Renal cortical epithelial cell (primary cell): ENCODE measurements at places on chromosomes 16 and 17. TPM values are rescaled to one million over a fixed set of nuclear protein-coding genes. Genes with fewer than 3 reads are reported as not detected.

The COL1A1 gene
- total RNA-seq: 65.6 and 141 TPM in 2 replicates

The ZP2 gene
- total RNA-seq: not detected in 2 replicates

The MYH2 gene
- not detected in 2 replicates for total RNA-seq

The TBC1D3L gene
- total RNA-seq: 1.4 and 6.3 TPM in 2 replicates

The KRTAP4-4 gene
- total RNA-seq: not detected in 2 replicates

The TMEM114 gene
- total RNA-seq: not detected in 2 replicates

The TEKT5 gene
- 0.25 TPM in 1 of 2 replicates, not detected in the other for total RNA-seq

The TBC1D3K gene
- total RNA-seq: not detected in 2 replicates

The AKTIP gene
- 26.6 and 38.4 TPM in 2 replicates for total RNA-seq

The SLC47A1 gene
- total RNA-seq: 2.4 TPM in 1 of 2 replicates, not detected in the other
